ENCODE measurements at places on chromosomes 6 and 20. TPM values are rescaled to one million over a fixed set of nuclear protein-coding genes. Genes with fewer than 3 reads are reported as not detected.

Gene ZSCAN12
- total RNA-seq = 7.4 TPM

Gene TMEM74B
- total RNA-seq = 1.7 TPM

Gene SGK2
- 0.28 TPM for total RNA-seq

Gene UBD
- 0.65 TPM for total RNA-seq

Gene LTV1
- total RNA-seq = 22.3 TPM

Gene MOXD1
- not detected for total RNA-seq

Gene TBXT
- not detected for total RNA-seq

Gene SPO11
- not detected for total RNA-seq

Gene COL11A2
- 0.63 TPM for total RNA-seq

Gene ADAM33
- total RNA-seq = not detected

Gene SNAP25
- total RNA-seq = not detected

Gene DEFB128
- total RNA-seq = not detected

Gene PKHD1
- total RNA-seq = not detected

Gene B3GALT4
- total RNA-seq = 23.3 TPM

Gene CAP2
- not detected for total RNA-seq

Gene RWDD2A
- 1.6 TPM for total RNA-seq

Gene SLC17A3
- total RNA-seq = 0.18 TPM

Gene TOX2
- 0.55 TPM for total RNA-seq

Gene PPP1R14C
- total RNA-seq = not detected

Gene METTL24
- total RNA-seq = not detected

Gene HRH3
- not detected for total RNA-seq

Gene SLC22A16
- not detected for total RNA-seq

Gene IL17F
- total RNA-seq = 0.65 TPM

Gene NEURL2
- total RNA-seq = 2.9 TPM

Gene HSPA1B
- 35.9 TPM for total RNA-seq

Gene CFAP61
- not detected for total RNA-seq

Gene ARMC2
- 6.5 TPM for total RNA-seq

Gene PBOV1
- total RNA-seq = not detected

Gene ABHD16B
- total RNA-seq = not detected

Gene DAAM2
- not detected for total RNA-seq

Gene OR2H1
- not detected for total RNA-seq

Gene TMEM14B
- total RNA-seq = 77.3 TPM

Gene NOX3
- not detected for total RNA-seq

Gene TRIM40
- not detected for total RNA-seq

Gene SLC22A3
- total RNA-seq = not detected

Gene DEFB124
- total RNA-seq = not detected

Gene RSPO3
- total RNA-seq = not detected

Gene KCNK5
- 3.1 TPM for total RNA-seq

Gene PPARD
- total RNA-seq = 31.9 TPM

Gene SCRT2
- total RNA-seq = not detected

Gene MUCL3
- not detected for total RNA-seq

Gene KCNQ5
- 6.2 TPM for total RNA-seq

Gene TRIM31
- not detected for total RNA-seq

Gene HS3ST5
- total RNA-seq = not detected

Gene MCCD1
- total RNA-seq = not detected

Gene VSTM2L
- total RNA-seq = not detected

Gene RAET1L
- total RNA-seq = not detected

Gene NT5E
- total RNA-seq = 1.4 TPM
